ENCODE measurements at places on chromosomes 3 and 15.

GRCh38 chr15:71677352-71677751, 133.0 kb upstream of the NR2E3 start:
- peak; percentile 58 for ATAC-seq

DNA sequence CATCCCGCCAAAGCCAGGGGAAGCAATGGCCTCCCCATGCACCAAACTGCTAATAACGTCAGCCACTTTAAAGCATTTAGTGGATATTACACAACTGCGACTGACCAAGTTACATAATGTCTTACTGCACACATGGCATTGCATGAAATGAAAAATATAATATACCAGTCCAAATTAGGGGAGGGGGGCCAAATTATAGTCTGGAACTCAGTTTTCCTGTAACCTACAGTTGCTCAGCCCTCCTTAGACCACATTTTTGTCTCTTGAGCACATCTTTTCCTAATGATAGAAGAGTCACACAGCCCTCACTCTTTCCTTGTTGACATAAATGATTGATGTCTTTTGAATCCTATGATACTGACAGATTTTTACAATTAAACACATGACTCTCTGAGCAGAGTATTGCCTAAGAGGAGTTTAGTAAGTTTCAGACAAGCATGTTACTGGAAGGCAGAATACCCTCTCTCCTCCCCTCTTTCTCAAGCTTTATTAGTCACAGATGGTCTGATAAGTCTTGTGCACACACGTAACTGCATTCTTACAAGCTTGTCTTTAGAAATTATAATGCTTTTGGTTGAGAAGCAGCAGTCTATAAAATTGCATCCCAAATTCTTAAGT, 1.1 kb upstream of the PLD1 start:
- ATAC-seq: peak; percentile 83

DNA sequence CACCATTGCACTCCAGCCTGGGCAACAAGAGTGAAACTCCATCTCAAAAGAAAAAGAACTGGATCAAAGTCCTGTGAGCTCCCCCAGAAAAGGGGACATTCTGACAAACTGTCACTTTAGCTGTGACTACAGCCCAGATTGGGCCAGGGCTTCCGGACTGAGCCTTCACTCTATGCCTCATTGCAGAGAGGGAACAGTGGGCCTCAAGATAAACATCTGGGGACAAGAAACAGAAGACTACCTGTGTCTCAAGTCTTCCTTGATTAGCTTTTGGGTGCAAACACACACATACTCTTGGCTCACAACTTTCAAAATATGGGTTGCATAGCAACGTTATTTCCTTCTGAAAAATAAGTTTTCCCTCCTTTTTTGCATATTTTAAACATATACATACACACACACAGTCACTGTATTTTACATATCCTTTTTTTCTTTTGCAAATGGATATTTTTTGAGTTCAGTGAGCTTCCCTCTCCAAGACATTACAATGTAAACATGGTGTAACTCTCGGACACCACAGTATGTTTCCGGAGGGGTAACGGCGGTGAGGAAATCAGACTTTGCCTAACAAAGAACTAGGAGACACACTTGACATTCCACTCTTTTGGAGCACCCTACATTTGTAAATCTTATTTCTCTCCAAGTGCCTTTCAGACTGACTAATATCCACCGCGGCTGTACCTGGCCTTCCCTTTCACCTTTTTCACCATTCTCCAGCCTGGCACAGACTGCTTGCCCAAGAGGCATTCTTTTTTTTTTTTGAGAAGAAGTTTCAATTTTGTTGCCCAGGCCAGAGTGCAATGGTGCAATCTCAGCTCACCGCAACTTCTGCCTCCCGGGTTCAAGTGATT, 3.5 kb downstream of the TKT start:
- no peak for ATAC-seq

DNA sequence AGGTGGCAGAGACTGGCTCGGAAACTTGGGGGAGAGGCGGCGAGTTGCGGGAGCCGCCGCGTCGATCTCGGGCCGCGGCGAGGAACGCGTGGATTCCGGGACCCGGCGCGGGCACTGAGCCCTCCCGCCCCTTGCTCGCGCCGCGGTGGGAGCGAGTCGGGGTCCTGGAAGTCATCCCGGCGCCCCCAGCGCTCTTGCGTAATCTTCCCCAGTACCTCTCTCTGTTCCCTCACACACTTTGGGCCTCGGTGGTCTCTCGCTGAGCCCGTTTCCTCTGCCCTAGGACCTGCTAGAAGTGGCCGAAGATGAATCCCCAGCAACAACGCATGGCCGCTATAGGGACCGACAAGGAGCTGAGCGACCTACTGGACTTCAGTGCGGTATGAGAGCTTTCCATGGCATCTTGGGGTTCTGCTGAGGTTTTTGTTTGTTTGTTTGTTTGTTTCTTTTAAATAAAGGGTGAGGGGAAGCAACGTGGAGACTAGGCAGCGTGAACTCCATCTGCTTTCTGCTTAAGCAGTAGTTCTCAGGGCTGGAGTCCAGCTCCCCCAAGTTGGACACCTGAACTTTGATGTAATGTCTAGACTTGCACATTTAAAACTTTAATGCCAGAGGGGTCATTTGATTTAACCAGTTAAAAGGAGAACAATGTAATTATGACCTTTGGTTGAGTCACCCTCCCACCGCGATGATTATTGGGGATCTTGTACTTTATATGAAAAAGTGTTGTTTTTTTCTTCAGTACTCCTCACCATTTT, 1.3 kb downstream of the TCF12 start:
- no peak for ATAC-seq

DNA sequence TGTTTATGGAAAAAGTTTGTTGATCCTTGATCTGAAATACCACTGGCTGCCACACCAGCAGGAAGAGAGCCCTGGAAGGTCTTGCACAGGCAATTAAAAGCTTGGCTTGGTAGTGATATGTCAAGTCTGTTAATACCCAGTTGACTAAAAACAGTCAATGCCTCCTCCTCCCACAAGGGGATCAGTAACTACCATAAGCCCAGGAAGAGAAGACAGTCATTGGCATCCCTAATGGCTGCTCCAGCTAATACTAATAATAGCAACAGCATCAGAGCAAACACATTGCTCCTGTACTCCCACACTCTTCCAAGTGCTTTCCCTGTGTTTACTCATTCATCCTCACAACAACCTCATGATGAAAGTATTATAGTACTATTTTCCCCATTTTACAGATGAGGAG, 528.6 kb downstream of the TAFA4 start:
- no peak for ATAC-seq

DNA sequence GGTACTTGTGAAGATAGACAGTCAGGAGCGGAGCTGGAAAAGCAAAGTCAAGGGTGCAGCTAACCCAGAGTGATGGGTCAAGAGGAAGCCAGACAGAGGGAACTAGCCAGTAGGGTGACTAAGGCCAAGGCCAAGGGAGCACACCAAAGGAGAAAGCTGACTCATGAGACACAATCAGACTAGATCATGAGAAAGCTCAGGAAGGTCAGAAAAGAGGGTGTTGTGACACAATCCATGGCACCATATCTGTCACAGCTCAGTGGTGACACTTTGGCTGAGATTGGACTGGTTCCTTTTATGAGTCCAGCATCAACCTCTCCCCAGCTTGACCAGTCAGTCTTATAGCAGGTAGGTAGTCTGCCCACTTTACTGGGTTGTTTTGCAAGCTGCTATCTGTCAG, 22.2 kb downstream of the P2RY1 start:
- peak; percentile 84 for ATAC-seq

DNA sequence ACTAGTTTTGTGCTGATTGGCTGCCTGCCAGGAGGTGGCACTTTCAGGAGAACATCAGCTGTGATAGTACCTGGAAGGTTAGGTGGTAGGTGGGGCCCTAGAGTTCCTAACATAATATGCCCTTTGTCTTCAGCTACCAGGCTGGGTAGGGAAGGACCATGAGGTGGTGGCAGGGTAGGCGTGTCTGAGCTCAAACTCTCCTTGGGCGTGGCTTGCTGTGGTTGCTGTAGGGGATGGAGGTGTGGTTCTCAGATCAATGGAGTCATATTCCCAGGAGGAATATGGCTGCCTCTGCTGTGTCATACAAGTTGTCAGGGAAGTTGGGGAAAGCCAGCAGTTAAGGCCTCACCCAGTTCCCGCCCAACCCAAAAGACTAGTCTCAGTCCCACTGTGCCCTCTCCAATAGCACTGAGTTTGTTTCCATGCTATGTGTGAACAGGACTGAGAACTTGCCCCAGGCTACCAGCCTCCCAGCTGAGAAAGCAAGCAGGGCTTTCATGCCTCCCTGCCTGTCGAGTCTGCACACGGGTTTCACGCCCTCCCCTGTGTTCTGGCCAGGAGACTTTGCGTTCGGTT, 107.7 kb downstream of the CHCHD4 start:
- peak; percentile 97 for ATAC-seq

- ATAC-seq: peak; percentile 97
Observed at GRCh38 chr15:50854601-50855490, 53.6 kb upstream of the AP4E1 start.

GRCh38 chr3:184727357-184728009, 15.6 kb upstream of the MAGEF1 start:
- peak; percentile 86 for ATAC-seq

DNA sequence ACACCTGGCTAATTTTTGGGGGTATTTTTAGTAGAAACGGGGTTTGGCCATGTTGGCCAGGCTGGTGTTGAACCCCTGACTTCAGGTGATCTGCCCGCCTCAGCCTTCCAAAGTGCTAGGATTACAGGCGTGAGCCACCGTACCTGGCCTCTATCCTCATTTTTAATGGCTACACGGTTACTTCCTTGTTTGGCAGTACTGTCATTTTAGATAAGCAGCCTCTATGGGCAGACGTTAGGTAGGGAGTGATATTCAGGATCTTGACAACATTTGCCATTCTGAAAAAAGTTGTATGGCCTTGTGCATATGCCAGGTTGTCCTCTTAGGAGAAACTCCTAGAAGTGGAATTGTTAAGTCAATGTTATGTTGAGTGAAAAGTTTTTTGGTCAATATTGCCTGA, 141.7 kb downstream of the ITPR1 start:
- no peak for ATAC-seq

GRCh38 chr15:98421419-98422129, 226.8 kb upstream of the IGF1R start:
- peak; percentile 59 for ATAC-seq

- no peak for ATAC-seq
Observed at GRCh38 chr3:146033950-146034349, 127.0 kb downstream of the PLOD2 start.

DNA sequence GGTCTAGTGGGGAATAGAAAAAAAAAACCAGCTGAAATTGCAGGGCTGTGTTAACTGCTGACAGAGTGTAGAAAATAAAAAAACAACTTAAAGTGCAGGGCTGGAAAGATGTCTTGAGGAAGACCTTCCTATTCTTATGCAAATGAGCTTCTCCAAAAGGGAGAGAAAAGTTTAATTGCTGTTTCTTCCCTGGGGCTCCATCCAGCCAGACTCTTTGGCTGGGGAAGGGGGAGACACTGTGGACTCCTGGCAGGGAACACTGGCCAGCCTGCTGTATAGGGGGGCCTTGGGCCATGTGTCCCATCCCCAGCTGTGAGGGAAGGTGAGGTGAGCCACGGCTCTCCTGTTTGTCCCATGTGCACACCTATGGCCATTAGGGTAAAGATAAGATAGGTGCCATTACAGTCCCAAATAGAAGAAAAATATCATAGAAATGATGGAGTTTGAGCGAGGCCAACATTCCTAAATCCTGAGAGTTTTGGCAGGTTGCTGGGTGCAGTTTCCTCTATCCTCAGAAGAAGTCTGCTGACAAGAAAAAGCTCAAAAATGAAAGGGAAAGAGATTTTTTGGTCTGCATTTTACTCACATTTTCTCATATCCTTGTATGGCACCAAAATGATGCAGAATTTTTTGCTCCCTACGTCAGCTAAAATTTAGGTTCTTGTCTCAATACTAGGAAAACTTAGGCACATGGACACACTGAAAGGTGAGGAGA, 901.7 kb downstream of the PLOD2 start:
- ATAC-seq: no peak

DNA sequence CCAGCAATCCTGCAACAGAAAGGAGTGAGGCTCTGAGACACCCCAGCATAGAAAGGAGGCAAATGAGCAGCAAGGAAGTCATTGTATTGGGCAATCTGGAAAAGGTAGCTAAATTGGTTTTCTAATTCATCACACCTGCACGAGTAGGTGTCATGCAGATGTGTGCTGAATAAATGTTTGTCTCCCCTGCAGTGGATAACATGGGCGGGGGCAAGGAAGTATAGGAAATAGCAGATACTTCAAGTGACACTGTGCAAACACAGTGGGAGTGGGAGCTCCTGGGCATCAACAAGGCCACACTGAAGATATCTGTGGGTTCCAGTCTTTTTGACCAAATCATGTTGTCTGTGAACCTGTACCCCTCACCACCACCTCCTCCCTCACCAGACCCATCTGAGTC, 14.4 kb upstream of the HTR3E start:
- ATAC-seq: no peak

GRCh38 chr3:15325228-15325627, 7.2 kb downstream of the SH3BP5 start:
- no peak for ATAC-seq

- no peak for ATAC-seq
Observed at GRCh38 chr3:169554611-169555010, 108.9 kb downstream of the MECOM start.

- no peak for ATAC-seq
Observed at GRCh38 chr3:170003881-170004356, 33.9 kb upstream of the GPR160 start.

DNA sequence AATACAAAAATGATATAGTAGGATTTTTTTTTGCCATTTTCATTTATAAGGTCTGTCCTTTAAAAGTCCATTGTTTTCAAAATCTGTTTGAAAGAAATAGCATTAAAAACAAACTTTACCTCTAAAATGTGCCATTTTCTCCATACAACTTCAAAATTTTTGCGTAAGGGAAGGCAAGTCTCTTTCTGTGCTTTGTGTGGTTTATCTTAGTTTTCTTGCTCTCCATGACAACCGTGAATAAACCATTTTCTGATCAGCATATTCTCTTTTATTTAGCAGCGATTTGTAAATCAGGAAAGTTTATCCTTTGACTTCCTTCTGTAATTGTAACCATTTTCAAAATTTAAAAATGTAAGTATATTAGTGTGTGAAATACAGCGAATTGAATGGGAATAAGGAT, 147.9 kb upstream of the CGNL1 start:
- no peak for ATAC-seq

- ATAC-seq: no peak
Observed at GRCh38 chr3:185216607-185216958, 37.3 kb downstream of the EHHADH start.

DNA sequence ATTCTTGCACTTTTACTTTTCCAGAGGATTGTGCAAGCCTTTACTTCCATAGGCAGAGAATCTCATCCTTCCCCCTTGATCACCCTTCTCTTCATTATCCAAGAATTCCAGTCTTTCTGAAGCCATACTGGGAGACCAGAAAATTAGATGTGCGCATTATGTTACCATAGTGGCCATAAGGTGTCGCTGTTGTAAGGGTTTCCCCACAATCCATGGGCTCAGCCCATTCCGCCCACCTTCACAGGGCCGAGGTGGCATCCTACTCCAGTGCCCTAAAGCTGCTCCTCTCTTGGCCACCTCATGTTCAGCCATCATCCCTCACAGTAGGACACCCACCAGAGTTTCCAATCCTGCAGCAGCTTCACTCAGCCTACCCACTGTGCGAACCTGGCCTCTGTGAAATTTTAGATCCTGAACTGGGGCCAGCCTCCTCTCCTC, 35.0 kb downstream of the CTSH start:
- ATAC-seq: peak; percentile 48

All from esophagus mucosa (tissue), 1 donor.